Ammon's horn (tissue), 1 donor: ENCODE measurements at places on chromosomes 4 and X.
A peak's percentile ranks its signal among the peaks of the same experiment; 100 is the strongest.

- DNase-seq = no peak
Observed at GRCh38 chr4:133389029-133389428, 239.9 kb downstream of the PCDH10 start.

DNA sequence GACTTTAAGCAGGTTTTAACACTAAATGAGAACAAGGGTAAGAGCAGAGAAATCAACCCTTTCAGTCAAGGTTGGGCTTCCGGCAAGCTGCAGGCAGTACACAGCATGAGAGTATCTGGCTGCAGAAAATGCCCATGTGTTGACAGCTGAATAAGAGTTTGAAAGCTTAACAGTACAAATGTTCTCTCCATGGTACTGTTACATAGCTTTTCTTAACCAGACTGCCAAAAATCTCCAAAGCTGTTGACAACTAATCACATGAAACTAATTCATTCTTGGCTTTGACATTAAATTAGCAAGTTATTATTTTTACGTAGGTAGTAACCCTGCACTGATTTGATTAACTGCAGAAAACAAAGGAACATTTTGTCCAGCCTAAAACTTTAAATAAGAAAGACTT lies 153.5 kb downstream of the SLC10A7 start:
- DNase-seq = peak; percentile 48

DNA sequence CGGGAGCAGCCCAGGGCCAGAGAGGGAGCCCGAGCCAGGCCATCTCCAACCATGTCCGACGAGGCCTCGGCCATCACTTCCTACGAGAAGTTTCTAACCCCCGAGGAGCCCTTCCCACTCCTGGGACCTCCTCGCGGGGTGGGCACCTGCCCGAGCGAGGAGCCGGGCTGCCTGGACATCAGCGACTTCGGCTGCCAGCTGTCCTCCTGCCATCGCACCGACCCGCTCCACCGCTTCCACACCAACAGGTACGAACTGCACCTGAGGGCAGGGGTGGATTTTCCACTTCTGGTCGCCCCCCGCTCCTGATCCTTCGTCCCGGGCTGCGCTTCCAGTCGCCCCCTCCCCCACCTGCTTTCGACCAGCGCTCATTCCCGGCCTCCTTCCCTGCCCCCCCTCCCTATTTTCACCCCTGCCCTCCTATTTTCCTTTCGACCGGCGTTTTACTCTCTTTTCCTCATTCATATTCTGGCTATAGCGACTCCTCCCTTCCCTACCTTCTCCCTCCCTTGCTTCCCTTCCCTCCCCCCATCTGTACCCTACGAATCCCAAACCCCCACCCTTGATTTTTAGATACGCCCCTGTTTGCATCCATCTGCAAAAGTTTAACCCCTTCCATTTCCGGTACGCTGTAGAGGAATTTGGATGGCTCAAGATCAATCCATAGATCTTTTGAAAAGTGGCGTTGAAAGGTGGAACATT lies 633 bp downstream of the FAM199X start:
- DNase-seq = no peak

DNA sequence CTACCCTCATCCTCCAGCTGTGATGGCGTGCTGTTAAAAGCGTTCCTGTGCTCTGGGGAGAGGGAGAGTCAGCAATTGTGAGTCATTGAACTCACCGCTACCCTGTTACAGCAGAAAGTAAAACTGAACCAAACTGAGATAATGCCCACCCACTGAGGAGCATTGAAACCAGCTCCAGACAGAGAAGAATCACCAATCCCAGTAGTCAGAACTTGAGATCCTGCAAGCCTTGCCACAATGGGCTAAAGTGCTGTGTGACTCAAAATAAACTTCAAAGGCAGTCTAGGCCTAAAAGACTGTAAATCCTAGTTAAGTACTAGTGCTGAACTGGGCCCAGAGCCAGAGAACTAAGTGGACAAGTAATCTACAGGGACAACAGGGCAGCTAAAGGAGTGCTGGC lies 1394.2 kb upstream of the DIAPH2 start:
- DNase-seq = no peak

DNA sequence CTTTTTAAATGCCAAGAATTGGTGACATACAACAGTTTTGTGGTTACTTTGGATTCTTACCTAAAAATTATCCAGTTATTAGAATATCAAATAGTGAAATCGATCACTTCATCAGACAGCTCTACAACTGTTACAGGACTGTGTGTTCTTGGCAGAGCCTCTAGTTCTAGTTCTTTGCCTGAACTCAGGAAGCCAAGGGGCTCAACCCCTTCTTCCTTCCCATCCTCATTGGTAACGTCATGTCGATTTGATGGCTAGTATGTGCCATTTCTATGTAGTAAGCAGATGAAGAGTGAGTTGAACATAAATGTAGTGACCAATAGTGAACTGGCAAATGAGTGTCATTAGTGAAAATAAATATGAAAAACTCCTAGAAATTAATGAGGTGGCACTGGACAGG lies 59.4 kb upstream of the LIMCH1 start:
- no peak for DNase-seq

- peak; percentile 29 for DNase-seq
Observed at GRCh38 chr4:100424376-100424775, 93.4 kb downstream of the EMCN start.

GRCh38 chr4:152138451-152138850 lies 377.6 kb upstream of the GATB start:
- DNase-seq = no peak

GRCh38 chr4:11430536-11430935 lies 1.8 kb upstream of the HS3ST1 start:
- DNase-seq = no peak

GRCh38 chr4:88158489-88159228 lies at the start of gene ABCG2:
Gene ABCG2 (minus strand): TSS chr4:88158639. CDS start chr4:88139995, 18,644 bp downstream.
- peak; percentile 13 for DNase-seq

- peak; percentile 85 for DNase-seq
Observed at GRCh38 chr4:180665994-180666824, 1577.0 kb upstream of the TENM3 start.

- DNase-seq = no peak
Observed at GRCh38 chr4:75040703-75041102, 107.8 kb downstream of the PARM1 start.
